ENCODE measurements at places on chromosomes 5 and 9.
A peak's percentile ranks its signal among the peaks of the same experiment; 100 is the strongest.

DNA sequence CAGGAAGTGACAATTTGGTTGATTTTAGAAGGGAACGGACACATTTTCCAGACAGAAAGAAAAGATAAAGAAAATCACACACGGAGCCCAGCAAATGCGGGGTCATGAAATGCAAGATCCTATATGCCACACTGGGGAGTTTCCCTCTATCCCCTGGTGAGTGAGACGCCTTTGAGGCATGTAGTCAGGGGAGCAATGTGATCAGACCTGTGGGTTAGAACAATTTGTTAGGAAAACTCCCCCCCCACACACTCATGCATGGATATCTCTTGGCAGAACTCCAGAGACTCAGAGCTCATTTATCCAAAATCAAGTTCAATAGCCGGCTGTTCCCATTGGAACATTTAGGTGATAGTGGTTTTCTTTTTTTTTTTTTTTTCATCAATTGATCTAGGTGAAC is 71.7 kb upstream of the TRIO start:
- no peak for DNase-seq

DNA sequence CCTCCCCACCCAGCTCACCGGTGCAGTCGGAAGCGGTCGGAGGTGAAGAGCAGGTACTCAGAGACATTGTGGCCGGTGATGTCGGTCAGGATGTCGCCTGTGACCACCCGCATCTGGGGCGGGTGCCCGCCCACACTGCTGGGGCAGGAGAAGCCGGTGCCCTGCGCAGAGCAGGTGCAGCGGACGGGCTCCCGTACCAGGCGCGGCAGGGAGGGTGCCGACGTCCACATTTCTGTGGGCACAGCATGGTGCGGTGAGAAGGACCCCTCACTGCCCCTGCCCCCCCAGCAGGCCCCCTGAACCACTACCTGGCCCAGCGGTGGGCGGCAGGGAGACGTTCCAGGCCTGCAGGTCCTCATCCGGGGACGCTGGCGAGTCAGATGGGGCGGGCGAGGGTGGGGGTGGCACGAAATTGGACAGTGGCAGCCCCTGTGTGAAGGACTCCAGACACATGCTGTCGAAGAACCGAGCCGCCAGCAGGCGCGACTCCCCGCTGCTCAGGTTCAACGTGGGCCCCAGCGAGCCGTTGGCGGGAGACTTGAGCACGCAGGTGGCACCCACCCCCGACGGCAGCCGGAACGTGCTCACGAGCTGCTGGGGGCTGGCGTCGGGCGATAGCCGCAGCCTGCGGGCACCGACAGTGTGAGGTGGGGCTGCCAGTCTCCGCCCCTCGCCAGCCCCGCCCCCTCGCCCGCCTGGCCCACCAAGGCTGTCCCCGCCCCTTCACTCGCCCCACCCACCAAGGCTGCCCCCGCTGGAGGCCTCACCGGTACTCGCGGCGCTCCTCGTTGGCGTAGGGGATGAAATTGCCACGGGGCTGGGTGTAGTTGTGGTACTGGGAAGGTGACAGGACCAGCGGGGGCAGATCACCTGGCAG is 15.1 kb downstream of the ABCA2 start:
- DNase-seq: no peak

- no peak for DNase-seq
These were observed 213.4 kb downstream of the ATPSCKMT start for GRCh38 chr5:10036136-10036815.

DNA sequence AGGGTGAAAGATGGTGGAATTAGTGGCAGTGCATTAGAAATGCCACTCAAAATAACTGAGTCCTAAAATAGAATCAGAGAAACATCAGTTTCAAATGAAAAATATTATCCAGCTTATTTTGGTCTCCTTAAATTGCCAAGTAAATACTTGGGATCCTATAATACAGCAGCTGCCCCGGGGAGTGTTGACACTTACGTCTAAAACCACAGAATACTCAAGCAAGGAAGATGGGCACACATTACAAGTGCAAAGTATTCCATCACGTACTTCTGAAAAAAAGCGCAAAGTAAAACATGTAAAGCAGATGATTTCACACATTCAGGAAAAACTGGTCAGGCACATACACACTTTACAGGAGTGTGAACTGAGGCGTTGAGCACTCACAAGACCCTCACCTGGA is 2.4 kb upstream of the ARHGEF37 start:
- no peak for DNase-seq

DNA sequence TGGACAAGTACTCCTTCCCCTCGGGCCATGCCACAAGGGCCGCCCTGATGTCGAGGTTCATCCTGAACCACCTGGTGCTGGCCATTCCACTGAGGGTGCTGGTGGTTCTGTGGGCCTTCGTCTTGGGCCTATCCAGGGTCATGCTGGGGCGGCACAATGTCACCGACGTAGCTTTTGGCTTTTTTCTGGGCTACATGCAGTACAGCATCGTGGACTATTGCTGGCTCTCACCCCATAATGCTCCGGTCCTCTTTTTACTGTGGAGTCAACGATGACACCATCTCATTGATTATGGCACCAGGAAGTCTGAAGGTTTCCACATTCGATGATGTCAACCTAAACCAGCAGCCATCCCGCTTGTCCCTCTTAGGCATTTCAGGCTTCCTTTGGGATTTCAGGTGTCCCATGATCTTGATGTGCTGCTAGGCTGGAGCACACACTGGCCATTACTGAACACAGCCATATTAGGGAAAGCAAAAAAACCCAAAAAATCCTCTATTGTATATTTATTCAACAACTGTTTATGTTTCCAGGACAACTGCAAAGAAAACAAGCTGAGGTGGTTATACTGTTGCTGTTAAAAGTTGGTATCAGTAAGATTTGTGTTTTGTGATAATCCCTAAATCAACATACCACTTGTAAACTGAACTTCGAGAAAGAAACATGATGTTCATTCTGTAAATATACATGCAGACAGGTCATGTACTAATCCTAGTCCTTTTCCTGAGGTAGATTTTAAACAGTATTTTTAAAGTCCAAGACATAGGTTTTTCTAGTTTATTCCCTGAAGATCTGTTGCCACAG is 1.1 kb downstream of the PLPP6 start:
- no peak for DNase-seq

DNA sequence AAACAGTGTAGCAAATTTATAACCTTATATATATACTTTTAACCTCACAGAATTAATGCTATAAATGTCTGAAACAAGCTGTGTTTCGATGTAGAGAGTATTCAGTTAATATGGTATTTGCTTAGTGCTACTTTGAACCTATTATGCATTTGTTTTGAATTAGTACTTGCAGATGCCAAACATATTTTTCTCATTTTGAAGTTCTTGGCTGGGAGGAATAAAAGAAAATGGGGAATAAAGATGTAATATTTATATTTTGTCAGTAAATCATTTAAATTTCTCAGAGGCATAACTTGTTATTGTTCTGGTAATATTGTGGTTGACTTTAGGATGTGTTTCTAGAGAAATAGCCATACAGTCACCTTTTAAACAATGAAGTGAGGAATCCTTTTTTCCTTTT is 175.9 kb upstream of the IZUMO3 start:
- DNase-seq: no peak

DNA sequence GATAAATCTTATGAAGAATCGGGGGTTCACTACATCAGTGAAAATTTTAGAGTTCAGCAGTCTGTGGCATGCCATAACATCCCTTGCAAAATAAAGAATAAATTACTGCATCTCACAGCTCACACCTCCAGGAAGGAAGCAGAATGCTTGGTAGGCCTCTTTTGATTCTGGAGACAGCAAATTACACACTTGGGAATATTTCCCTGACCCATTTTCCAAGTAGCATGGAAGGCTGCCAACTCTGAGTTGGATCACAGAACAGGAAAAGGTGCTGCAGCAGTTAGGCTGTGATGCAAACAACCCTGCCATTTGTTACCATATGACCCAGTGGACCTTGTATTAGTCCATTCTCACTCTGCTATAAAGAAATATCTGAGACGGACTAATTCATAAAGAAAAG is 293.5 kb downstream of the ASTN2 start:
- DNase-seq: no peak

GRCh38 chr9:133355881-133356357 is 368 bp downstream of the SURF1 start:
- DNase-seq: no peak

DNA sequence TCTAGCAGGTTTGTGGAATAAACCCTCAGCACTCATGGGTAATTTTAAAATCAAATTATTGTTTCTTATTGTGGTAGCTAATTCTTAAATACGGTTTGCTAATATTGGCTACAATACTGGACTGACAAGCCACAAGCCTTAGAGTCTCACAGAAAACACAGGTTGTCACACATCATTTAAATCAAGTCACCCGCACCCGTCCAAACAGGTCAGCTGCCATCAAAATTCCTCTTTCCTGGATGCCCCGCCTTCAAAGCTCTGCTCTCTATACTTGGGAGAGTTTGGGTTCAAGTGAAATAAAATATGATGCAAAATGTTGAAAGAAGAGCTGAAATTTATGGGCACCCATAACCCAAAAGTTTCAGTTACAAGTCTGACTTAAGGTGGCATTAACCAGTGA is 12.3 kb upstream of the SUSD1 start:
- no peak for DNase-seq

DNA sequence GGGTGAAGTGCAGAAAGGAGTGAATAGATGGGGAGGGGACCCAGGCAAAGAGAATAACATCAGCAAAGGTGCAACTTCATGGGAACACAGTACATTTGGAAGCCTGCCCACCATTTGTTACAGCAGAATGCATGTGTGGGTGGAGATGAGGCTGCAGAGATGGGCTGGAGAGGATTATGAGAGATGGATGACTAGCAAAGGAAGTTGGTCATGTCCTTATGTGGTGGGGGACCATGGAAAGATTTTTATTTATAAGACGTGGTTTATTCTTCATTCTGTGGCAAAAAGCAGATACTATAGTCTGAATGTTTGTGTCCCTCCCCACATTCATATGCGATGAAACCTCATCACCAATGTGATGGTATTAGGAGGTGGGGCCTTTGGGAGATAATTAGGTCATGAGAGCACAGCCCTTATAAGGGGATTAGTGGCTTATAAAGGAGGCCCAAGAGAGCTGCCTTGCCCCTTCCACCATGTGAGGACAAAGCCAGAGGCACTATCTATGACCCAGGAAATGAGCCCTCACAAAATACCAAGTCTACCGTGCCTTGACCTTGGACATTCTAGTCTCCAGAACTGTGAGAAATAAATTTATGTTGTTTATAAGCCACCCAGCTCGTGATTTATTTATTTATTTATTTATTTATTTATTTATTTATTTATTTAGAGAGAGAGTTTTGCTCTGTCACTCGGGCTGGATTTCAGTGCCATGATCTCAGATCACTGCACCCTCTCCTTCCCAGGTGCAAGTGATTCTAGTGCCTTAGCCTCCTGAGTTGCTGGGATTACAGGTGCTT is 483.7 kb downstream of the RAB3C start:
- no peak for DNase-seq

GRCh38 chr5:142104491-142104890 is 4.1 kb upstream of the NDFIP1 start:
- no peak for DNase-seq

DNA sequence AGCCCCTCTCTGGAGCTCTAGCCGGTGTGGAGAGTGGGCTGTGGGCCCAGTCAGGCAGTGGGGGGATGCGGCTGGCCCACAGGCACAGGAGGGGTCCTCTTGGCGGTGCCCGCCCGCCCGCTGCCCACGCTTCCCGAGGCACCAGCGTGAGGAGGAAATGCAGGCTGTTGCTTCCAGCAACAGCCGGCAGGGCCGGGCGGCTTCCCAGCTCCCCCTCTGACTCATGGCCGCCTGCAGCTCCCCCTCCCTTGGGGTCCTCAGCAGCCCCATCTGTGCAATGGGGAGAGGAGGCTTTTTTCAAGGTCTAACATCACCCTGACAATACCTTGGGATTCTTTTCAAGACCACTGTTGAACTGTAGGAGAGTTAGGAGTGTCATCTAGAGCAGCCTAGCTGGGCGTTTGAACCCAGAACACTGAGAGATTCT is 10.4 kb downstream of the CXXC5 start:
- DNase-seq: no peak

- no peak for DNase-seq
These were observed 67.5 kb downstream of the ZCCHC7 start for GRCh38 chr9:37187713-37188439.

GRCh38 chr9:33620738-33621439 is 96.8 kb downstream of the ANKRD18B start:
- DNase-seq: peak; percentile 32

GRCh38 chr9:79686381-79687130 is 114.8 kb downstream of the TLE4 start:
- no peak for DNase-seq

- no peak for DNase-seq
These were observed 29.6 kb upstream of the SLC9A3 start for GRCh38 chr5:553874-554273.

- no peak for DNase-seq
These were observed 92.2 kb upstream of the ADAMTS19 start for GRCh38 chr5:129367883-129368282.

DNA sequence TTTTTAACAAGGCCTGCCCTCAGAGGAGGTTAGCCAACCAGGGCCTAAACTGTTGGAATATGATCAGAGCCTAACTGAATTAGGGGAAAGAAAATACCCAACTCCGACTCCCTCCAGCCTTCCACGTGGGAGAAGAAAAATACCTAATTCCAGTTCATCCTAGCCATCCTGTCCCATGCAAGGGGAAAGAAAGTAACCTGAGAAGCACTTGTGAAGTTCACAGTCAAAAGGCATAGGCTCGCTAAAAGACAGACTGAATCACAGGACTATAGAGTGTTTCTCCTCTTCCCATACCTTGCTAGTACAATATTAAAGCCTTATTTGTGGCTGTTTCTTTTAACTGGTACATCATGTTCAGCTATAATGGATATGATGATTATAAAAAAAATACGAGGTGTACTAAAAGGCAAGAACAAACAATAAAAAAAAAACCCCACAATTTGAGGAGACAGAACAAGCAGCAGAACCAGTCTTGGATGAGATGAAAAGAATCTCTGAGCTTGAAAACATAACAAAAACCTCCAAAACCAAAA is 18.0 kb upstream of the ATP10B start:
- no peak for DNase-seq

DNA sequence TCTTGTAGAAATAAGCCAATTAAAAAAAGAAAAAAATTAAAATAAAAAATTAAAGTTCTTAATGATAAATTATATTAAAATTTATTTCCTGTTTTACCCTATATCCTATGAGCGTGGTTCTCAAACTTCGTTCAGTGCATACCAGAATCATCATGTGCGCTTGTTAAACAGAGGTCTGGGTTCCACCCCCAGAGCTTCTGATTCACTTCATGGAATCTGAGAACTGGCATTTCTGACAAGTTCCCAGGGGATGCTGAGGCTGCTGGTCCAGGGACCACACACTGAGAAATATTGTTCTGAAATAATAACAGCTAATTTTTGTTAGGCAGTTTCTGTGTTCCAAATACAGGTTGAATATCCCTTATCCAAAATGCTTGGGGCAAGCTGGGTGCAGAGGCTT is 79.3 kb downstream of the TMC1 start:
- no peak for DNase-seq

- no peak for DNase-seq
These were observed 53.4 kb downstream of the CETN3 start for GRCh38 chr5:90356176-90356575.

DNA sequence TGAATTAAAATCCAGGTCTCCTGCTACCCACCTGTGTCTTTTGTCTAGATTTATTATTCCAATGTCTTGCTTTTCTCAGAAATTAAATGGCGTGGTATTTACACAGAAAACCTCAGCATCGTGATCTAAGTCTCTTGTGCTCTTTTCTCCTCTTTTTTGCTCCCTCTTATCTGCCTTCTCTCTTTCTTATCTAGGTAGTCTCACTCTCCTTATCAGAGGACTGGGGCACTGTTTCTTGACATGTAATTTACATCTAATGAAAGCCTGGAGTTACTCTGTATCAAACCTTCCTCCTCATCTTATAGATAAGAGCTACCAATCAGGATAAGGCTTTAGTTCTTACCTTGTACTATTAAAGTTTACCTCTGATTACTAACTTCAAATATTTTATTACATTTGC is 933.8 kb downstream of the TLE1 start:
- DNase-seq: no peak

Data from hematopoietic multipotent progenitor cell treated with erythropoietin and hydrocortisone succinate and interleukin-3 and kit ligand, for 17 days (in vitro differentiated cells).